Caudate nucleus (tissue), 63 donors: ENCODE measurements at places on chromosomes 5 and 9.

- no peak for DNase-seq
Observed at GRCh38 chr5:180595381-180596114, 4.2 kb upstream of the SCGB3A1 start.

GRCh38 chr5:172952034-172952511 lies 7.2 kb upstream of the RPL26L1 start:
- no peak for DNase-seq

- DNase-seq = no peak
Observed at GRCh38 chr5:67770431-67771025, 445.0 kb upstream of the PIK3R1 start.

GRCh38 chr9:112125951-112126388 lies 49.1 kb downstream of the SUSD1 start:
- DNase-seq = no peak

GRCh38 chr9:132990781-132991180 lies 12.3 kb downstream of the GFI1B start:
- no peak for DNase-seq

GRCh38 chr5:81408496-81408895 lies 14.6 kb upstream of the ACOT12 start:
- no peak for DNase-seq

DNA sequence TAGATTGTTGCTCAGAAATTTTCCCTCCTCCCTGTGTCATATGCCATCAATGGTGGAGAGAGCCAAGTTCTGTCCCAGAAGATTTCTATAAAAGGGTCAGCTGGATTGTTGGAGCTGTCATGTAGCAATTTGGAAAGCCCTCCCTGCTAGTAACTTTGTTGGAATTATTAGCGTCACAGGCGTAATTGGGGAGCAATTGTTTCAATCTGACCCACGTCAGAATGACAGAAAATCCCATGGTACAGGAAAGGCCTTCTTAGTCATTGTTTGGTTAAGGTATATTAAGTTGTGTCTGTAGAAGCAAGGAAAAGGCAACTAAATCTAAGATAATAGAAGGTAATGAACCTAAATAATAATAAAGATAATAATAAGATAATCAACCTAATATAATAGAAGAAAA lies 148.4 kb downstream of the PLK2 start:
- DNase-seq = no peak

GRCh38 chr5:60636001-60636400 lies 64.0 kb downstream of the DEPDC1B start:
- no peak for DNase-seq

DNA sequence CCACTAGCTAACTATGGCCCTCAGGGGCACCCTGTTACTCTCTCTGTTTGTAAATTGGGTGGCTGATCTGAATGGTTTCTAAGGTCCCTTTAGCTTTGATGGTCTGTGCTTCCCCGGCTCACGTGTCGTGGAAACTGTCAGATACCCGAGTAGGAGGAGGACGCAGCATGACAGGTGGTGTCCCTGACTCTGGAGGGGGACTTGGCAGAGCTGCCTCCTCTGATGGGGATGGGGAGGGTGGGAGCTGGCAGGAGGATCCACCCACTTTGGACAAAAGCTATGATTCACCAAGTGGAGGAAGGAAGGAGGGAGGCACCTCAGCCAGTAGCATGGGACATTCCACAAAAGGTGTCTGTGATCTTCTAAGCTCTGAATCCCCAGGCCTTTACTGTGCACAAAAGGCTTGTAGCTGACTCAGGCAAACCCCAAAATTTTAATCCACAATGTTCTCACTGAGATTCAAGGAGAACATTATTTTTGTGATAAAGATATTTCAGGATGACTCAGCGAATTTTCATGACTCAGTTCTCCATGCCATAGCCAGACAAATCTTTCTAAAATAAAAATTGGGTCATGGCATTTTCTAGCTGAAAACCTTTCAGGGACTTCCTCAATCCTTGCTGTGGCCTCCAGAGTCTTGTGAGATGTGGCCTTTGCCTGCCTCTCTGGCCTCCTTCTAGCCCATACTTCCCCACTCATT lies 131.0 kb upstream of the BRINP1 start:
- no peak for DNase-seq

DNA sequence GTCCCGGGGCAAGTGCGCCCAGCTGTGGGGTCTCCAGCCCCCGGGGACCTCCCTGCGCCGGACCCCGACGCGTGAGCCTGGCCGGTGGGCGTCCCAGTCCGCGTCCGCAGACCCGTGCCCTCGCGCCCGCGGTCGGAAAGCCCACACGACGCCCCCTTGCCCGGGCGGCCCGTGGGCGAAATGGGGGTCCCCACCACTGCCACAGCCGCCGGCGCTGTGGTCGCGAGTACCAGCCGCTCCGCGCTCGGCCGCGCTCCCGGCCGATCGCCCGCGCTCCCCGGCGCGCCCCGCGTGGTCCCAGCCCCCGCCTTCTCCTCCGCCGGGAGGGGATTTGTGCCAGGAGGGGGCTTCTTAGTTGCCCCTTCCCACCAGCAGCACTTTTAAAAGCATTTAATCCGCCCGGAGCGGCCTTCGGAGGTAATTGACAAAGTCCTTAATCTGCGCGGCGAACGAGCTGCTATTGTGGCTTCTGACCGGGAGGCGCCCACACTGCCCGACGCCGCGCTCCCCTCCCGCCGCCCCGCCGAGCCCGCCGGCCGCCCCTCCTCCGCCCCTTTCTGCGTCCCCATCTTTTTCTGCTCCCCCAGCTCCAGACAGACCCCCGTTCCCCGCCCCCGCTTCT lies 469 bp upstream of the FIBCD1 start:
- DNase-seq = no peak

- no peak for DNase-seq
Observed at GRCh38 chr5:73464016-73464745, 15.6 kb upstream of the FOXD1 start.

DNA sequence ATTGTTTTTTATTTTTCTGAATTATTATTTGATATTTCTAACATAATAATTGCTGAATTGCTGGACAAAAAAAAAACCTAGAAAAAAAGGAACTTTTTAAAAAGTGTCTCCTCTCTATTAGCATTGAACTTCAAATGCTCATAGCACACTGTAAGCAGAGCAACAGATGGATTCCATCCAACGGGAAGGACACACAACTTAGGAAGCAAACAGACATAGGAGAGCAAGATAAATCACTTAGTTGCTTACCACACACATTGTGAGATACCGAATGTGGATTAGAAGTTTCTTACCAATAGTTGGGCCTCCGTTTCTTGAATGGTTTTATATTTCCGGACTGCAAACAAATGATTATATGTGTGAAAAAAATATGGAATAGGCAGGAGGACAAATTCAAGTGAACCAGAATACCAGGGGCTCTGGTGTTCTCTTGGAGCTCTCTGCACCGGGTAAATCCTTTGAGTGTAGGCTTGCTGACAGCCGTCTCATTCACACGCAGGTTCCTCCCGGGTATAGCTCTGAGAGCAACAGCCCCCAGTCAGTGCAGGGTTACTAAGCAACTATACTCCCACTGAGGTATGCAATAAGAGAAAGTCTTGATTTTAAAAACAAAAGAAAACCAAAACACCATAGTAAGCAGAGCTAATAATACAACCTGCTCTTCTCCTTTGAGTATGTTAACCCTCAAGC lies 217.6 kb downstream of the TMEM167A start:
- DNase-seq = no peak

DNA sequence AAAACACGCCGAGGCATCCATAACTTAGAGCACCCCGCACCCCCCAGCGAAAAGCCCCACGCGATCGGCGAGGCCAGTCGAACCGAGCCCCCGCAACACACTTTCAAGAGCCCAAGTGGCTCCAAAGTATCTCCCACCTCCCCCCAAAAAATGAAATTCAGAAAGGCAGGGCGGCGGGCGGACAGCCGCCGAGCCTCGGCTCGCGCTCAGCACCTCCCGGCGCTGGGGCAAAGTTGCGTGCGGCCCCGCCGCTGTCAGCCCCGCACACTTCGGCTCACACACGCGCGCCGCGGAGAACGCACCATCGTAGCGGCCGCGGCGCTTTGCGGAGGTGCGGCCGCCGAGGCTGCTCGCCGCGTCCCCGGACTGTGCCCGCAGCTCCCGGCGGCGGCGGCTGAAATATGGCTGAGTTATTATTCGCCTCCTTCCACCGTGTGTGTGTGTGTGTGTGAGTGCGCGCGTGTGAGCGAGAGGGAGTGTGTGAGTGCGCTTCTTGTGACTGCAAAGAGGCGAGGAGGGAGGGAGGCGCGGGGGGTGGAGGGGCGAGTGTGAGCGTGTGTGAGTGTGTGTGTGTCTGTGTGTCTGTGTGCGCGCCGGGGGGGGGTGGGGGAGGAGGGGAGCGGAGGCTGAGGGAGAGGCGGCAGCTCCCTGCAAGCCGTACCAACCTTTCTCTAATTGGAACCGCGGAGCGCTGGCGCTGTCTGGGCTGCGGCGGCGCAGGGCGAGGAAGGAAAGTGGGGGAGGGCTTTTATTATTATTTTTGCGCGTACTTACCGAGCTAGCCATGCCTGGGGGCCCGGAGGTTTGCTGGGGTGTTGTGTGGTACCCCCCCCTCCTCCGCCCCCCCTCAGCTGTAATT lies 599 bp downstream of the MLLT3 start:
- peak; percentile 83 for DNase-seq

- DNase-seq = no peak
Observed at GRCh38 chr9:69900406-69900805, 79.8 kb downstream of the CFAP95 start.

- peak; percentile 91 for DNase-seq
Observed at GRCh38 chr5:174045470-174046025, at the start of gene NSG2. Gene NSG2, plus strand, starts transcription at chr5:174045706. Its CDS starts 1,050 bp downstream, at chr5:174046756.

GRCh38 chr9:119322184-119322583 lies 47.1 kb downstream of the BRINP1 start:
- peak; percentile 39 for DNase-seq

- no peak for DNase-seq
Observed at GRCh38 chr5:107485184-107485583, 185.6 kb downstream of the EFNA5 start.

DNA sequence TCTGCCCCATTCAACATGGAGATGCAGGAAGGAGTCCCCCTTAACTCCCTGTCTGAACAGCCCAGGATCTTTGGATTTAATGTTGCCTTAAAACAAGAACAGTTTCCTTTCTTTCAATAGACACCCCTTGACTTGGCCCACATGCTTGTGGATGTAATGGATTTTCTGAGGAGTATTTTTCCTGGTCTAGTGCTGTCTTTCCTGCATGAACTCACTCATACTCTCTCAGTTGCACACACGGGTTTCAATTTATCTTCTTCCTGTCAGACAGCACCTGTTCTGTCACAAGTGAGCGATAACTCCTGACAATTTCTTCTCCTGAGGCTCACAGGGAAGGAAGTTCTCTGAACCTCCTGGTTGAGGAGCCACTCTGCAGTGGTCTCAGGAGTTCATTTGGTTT lies 85.1 kb downstream of the ACER2 start:
- DNase-seq = no peak

- DNase-seq = no peak
Observed at GRCh38 chr9:130765137-130766020, 69.7 kb upstream of the ABL1 start.

- no peak for DNase-seq
Observed at GRCh38 chr9:32456564-32456963, 69.4 kb downstream of the RIGI start.

GRCh38 chr5:36876299-36876964 lies at the start of gene NIPBL:
Gene NIPBL, plus strand, starts transcription at chr5:36876769. Its CDS starts 76,928 bp downstream, at chr5:36953697.
- DNase-seq = peak; percentile 89

GRCh38 chr5:142811866-142812557 lies 41.8 kb downstream of the ARHGAP26 start:
- no peak for DNase-seq

DNA sequence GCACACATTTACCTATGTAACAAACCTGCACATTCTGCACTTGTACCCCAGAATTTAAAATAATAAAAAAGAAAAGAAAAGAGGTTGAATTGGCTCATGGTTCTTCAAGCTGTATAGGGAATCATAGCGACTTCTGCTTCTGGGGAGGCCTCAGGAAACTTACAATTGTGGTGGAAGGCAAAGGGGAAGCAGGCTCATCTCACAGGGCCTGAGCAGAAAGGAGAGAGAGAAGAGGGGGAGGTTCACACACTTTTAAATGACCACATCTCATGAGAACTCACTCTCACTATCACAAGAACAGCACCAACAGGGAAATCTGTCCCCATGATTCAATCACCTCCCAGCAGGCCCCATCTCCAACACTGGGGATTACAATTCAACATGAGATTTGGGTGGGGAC lies 214.6 kb downstream of the CDK5RAP2 start:
- no peak for DNase-seq

- no peak for DNase-seq
Observed at GRCh38 chr5:133247881-133248624, 196.2 kb downstream of the HSPA4 start.

- no peak for DNase-seq
Observed at GRCh38 chr5:122145906-122146305, 16.6 kb downstream of the ZNF474 start.

DNA sequence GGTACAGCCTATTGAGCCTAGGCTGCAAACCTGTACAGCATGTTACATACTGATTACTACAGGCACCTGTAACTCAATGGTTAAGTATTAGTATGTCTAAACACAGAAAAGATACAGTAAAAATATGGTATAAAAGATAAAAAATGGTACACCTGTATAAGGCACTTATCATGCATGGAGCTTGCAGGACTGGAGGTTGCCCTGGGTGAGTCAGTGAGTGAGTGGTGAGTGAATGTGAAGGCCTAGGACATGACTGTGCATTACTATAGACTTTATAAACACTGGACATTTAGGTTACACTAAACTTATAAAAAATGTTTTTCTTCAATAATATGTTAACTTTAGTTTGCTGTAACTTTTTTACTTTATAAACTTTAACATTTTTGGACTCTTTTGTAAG lies 171.3 kb downstream of the SLC28A3 start:
- DNase-seq = no peak

GRCh38 chr9:95508968-95509850 lies 7.6 kb downstream of the PTCH1 start:
- DNase-seq = peak; percentile 91

DNA sequence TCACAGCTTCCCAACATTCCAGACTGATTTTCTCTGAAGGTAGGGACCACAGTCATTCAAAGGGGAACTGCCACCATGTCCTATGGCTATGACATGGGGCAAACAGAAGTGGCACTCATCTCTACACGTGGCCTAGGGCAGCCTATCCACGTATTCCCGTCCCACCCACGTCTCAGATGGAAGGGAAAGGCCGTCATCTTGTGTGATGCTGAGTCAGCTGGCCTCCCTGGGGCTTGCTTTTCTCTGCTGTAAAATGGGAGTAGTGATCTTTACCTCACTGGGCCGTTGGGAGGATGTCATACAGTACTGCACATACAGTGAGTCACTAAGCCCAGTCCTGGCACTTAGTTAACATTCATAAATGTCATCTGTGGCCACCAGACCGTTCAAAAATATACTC lies 72.3 kb downstream of the RAPGEF1 start:
- DNase-seq = no peak

DNA sequence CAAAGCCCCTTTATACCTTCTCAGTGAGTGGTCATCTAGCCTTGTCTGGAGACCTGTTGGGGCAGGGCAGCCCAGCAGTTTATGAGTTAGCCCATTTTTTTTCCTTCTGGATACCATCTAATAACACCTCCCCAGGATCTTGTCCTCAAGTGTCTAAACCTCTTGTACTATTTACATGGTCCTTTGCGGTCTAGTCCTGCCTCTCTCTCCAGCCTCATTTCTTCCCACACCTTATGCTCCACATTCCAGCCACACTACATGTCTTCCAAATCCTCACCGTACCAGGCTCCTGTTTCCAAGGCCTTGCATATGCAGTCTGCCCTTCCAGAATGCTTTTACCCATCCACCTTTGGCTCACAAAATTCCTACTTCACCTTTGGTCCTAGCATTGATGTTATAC lies 77.2 kb downstream of the ADRB2 start:
- no peak for DNase-seq

GRCh38 chr9:117434566-117434965 lies 19.7 kb upstream of the ASTN2 start:
- DNase-seq = no peak

- no peak for DNase-seq
Observed at GRCh38 chr5:171445644-171446516, 26.4 kb downstream of the FGF18 start.

GRCh38 chr5:17224858-17225511 lies 7.6 kb downstream of the BASP1 start:
- DNase-seq = no peak
